ENCODE measurements at places on chromosomes 4 and X. TPM values are rescaled to one million over a fixed set of nuclear protein-coding genes. Genes with fewer than 3 reads are reported as not detected.

DNA sequence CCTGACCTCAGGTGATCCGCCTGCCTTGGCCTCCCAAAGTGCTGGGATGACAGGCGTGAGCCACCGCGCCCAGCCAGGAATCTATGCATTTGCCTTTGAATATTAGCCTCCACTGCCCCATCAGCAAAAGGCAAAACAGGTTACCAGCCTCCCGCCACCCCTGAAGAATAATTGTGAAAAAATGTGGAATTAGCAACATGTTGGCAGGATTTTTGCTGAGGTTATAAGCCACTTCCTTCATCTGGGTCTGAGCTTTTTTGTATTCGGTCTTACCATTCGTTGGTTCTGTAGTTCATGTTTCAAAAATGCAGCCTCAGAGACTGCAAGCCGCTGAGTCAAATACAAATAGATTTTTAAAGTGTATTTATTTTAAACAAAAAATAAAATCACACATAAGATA lies 44.2 kb upstream of the SHOX start:
- H3K27me3 ChIP-seq = no peaks in the 10 kb centered on the region
- no peak overlapping the region for H3K4me3 ChIP-seq
- H3K36me3 ChIP-seq = no peaks in the 10 kb centered on the region
- no peak for DNase-seq
- H3K27ac ChIP-seq = no peak overlapping the region

GRCh38 chr4:24802648-24803047 lies 7.3 kb downstream of the SOD3 start:
- H3K4me3 ChIP-seq = no peak overlapping the region
- H3K27ac ChIP-seq = no peak overlapping the region
- peaks cover 13% of the 10 kb centered on the region for H3K36me3 ChIP-seq
- H3K27me3 ChIP-seq = peaks cover 31% of the 10 kb centered on the region
- peaks cover 15% of the 10 kb centered on the region for H3K4me1 ChIP-seq

DNA sequence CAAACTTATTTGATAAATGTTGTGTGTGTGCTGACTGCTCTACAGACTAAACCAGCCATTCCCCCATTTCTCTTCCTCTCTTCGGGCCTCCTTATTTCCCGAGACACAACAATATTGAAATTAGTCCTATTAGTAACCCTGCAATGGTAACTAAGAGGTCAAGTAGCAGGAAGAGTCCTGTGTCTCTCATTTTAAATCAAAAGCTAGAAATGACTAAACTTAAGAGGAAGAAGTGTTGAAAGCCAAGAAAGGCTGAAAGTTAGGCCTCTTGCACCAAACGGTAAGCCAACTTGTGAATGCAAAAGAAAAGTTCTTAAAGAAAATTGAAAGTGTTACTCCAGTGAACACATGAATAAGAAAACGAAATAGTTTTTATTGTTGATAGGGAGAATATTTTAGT lies 357.8 kb upstream of the SLC7A11 start:
- no peak for DNase-seq
- no peaks in the 10 kb centered on the region for H3K27me3 ChIP-seq
- H3K36me3 ChIP-seq = no peaks in the 10 kb centered on the region
- H3K27ac ChIP-seq = no peak overlapping the region
- no peaks in the 10 kb centered on the region for H3K4me1 ChIP-seq
- no peak overlapping the region for H3K4me3 ChIP-seq

DNA sequence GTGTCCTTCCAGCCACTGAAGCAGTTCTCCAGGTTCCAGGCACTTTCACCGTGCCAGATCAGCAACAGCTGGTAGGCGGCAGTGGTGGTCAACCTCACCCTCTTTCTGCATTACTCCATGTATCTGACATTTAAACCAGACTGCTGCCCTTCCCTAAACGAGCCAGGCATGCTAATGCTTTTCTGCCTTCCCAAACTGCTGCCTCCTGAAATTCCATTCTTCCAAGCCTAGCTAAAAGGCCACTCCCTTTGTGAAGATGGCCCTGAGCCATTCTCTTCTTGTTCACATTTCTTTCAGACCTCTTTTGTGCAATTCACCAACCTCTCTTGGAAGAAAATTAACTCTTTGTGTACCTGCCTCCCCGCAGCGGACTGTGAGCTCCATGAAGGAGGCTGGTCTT lies 73.7 kb downstream of the CHST7 start:
- no peak for DNase-seq
- no peak overlapping the region for H3K4me3 ChIP-seq
- H3K27ac ChIP-seq = no peak overlapping the region
- no peaks in the 10 kb centered on the region for H3K36me3 ChIP-seq
- H3K4me1 ChIP-seq = peaks cover 24% of the 10 kb centered on the region

SPANXC gene
- not detected for polyA plus RNA-seq

GRCh38 chr4:25246680-25247611 lies 13.1 kb downstream of the PI4K2B start:
- H3K4me1 ChIP-seq = peaks cover 6% of the 10 kb centered on the region
- no peak overlapping the region for H3K27ac ChIP-seq
- H3K36me3 ChIP-seq = no peaks in the 10 kb centered on the region
- H3K4me3 ChIP-seq = no peak overlapping the region
- DNase-seq = no peak

GRCh38 chrX:1246816-1247215 lies 21.8 kb upstream of the CSF2RA start:
- H3K4me1 ChIP-seq = peaks cover 42% of the 10 kb centered on the region
- no peaks in the 10 kb centered on the region for H3K36me3 ChIP-seq
- H3K4me3 ChIP-seq = no peak overlapping the region
- DNase-seq = peak; percentile 82
- H3K27me3 ChIP-seq = no peaks in the 10 kb centered on the region

- DNase-seq = no peak
- no peak overlapping the region for H3K27ac ChIP-seq
- no peaks in the 10 kb centered on the region for H3K27me3 ChIP-seq
These were observed 35.8 kb downstream of the PSAPL1 start for GRCh38 chr4:7398788-7399439.

AMER1 gene
- polyA plus RNA-seq = 0.02 TPM

DNA sequence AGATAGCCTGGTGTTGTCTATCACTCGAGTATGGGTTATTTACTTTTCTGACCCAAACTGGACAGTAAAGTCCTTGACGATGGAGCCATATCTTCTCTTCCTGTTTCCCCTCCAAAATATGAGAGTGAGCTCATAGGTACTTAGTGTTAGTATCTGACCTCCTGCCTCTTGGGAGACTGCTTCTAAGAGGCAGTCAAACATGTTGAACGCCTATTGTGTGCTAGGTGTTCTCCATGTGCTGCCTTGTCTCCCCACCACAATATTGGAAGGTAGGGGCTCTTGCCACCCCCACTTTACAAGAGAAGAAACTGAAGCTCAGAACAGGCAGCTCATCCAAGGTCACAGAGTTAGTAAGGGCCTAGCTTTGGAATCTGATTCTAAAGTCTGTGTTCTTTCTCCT lies 8.3 kb downstream of the EFNB1 start:
- no peak for DNase-seq
- no peaks in the 10 kb centered on the region for H3K27me3 ChIP-seq
- no peak overlapping the region for H3K27ac ChIP-seq
- H3K4me3 ChIP-seq = no peak overlapping the region
- H3K36me3 ChIP-seq = peaks cover 3% of the 10 kb centered on the region
- H3K4me1 ChIP-seq = peaks cover 27% of the 10 kb centered on the region
